ENCODE measurements at places on chromosomes 2 and 18.

DNA sequence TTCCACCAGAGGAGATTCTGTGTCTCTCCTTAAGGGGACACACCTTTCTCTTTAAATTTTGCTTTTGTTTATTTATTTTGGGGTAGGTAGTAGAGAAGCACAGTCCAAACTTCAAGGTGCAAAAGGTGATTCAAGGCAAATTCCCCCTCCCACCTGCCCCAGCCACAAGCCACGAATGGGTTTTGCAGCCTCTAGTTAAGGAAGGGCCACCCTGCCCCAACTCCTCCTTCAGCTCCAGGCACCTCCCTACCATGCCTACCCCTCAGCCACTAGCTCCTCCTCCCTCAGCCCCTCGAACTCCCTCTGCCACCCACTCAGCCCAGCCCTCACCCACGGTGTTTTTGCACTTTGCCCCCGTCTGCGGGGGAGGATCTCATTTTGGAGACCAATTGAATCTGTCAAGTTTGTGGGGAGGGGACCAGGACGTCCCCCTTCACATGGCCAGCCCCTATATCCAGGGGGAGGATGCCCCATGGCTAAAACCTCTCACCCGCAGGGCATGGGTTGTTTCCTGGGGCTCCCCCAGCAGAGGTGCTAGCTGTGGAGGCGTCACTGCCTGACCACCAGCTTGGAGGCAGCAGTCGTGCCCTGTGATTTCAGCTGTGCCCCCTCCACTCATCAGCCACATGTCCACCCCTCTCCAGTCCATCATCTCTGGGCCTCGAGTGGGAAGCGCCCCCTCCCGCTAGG lies 4.5 kb downstream of the HAAO start:
- no peak for DNase-seq

- DNase-seq: no peak
Observed at GRCh38 chr18:48751727-48752468, 198.9 kb downstream of the SMAD7 start.

DNA sequence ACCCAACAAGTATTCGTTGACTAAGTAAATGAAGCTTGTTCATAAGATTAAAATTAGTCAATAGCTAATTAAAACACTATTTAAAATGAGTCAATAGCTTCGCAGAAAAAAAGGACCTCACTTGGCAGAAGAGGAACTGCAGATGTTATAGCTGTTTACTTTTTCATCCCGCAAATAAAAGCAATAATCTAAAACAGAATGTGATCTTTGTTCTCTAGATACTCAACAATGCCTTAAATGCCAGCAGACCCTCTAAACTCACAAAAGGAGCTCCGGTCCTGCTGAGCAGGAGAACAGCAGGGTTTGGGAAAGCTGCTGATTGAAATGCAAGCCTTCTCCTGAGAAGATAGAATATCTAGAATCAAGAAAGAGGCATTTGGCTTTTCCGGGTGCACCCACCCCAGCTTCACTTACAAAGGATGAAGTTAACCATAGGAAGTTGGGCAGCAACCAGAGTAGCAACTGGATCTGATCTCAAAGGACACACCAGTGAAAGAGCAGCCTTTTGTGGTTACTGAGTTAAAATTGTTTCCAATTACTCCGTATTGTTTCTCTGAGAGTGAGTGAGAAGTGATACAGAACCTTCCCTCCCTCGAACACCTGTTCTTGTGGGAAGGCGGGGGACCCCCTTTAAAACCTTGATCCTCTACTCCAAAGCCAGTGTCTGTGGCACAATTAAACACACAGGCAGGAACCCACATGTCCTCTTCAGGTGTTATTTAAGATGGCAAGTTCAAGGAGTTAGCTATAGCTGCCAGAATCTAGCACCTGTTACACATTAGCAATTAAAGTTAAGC lies 6.8 kb downstream of the CCBE1 start:
- no peak for DNase-seq

DNA sequence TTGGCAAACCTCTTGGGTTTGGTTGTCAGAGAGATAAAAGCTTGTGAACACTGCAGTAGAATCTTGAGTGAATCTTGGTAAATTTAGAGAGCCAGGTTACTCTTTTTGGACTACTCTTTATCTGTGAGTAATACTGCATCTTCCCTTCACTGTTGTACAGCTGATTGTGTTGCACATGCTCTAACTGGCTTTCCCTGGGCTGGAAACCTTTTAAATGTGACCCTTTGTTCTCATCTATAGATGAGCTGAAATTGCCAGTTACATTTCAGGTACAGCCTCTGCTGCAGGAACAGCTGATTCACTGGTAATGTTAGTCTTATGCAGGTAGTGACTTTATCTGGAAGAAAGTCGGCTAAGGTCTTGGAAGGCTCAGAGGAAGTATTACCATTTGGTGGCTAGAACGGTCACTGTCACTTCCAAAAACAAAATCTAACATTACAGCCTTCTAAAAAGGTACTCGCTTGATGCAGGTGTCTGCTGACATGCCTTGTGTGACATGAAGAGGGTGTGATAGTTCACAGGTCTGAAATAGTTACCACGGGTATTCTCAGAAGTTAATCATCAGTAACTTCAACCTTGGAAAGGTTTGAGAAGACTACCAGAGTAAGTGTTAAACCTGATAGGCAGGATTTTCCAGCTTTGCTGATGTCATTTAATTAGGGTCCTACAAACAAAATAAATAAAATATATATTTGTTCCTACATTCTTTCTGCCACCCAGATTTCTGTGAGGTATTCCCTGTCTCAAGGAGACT lies 851.1 kb downstream of the SLC4A3 start:
- DNase-seq: no peak

DNA sequence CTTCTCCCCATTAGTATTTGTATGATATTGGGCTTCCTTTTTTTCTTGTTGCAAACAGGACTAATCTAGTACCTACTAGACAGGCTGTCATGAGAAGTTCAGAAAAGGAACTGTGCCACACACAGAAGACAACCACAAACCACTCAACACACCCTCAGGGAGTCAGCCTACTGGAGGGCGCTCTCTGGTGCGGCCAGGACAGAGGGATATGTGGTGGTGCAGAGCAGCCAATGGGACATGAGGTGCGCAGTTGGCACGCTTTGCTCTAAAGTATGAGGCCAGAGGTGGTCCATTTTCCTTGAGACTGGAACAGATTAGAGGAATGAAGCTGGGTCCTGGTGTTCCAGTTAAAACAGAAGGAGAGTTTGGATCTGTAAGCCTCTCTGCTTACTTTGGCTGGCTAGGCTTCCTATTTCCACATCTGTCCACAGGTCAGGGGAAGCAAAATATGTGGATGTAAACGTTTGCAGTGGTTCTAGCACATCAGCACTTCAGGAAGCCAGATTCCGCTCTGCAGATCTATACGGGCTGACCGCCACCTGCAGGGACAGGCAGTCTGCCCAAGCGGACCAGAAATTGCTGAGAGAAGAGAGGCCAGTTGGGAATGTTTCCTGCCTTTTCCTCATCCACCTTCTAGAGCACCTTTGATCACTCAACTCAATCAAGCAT lies 114.1 kb downstream of the GFPT1 start:
- no peak for DNase-seq

- DNase-seq: no peak
Observed at GRCh38 chr2:179612108-179612507, 249.3 kb downstream of the ZNF385B start.

DNA sequence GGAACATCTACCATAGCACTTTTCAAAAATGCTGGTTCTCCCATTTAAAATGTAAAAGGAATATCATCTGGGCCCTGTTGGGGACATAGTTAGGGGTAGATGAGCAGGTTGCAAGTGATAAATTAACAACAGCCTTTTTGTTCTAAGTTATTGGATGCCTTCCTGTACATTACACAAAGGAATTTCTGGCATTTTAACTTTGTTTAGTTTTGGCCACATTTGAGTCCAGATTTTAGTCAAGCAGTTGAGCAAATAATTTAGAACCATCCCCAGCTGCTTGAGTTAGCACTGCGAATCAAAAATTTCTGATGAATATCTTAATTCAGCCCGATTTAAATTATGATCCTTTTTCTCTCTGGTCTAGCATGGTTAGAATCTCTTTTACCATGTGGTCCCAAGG lies 124.4 kb downstream of the TTC27 start:
- DNase-seq: no peak

DNA sequence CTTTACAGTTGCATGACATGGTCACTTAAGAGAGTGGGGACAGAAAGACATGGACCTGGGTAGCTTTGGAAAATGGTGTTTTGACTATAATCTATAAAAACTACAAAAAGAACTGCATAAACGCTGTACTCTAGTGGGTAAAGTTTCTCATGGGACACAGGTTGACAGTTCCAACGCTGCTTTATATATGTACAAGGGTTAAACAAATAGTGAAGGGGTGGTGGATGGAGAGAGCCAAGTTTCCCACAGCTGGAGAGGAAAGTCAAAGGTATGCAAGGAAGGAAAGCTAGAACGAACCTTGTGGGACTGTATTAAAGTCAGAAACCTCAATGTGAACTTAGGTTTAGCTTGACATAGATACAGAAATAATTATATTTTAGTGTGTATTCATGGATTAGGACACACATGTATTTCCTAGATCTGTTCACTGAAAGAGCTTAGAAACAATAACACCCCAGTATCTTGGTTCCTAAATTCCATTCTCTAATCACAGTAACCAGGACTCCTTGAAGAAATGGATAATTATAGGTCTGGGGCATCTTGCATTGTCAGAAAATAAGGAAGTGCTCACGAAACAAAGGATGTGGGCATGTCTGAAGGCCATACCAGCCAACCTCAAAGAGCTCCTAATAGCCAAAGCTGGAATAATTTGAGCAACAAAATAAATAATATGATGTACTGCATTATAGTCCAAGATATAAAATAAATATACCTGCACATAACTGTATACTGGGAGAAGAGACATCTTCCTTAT lies 28.8 kb downstream of the TANC1 start:
- no peak for DNase-seq

GRCh38 chr2:171566753-171567152 lies 44.5 kb downstream of the CYBRD1 start:
- no peak for DNase-seq

DNA sequence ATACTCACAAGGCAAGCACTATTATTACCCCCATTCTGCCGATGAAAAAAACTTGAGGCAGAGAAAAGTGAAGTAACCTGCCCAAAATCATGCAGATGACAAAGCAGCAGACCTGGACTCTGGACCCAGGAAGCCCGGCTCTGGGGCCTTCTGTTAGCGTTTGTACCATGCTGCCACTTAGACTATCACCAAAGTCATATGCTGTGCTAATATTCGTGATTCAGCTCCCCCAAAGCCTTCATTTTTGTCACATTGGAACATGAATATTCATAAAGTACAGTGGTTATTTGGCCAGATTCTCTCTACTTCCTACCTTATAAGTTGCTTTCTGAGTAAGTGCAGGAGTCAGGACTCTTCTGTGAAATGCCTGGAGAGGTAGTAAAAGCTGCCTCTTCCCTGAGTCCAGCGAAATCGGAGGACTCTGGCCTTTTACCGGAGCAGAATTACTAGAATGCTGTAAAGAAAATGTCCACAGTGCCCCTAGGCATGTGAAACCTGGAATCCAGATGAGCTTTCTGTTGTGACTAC lies 86.7 kb downstream of the FTCDNL1 start:
- DNase-seq: no peak

DNA sequence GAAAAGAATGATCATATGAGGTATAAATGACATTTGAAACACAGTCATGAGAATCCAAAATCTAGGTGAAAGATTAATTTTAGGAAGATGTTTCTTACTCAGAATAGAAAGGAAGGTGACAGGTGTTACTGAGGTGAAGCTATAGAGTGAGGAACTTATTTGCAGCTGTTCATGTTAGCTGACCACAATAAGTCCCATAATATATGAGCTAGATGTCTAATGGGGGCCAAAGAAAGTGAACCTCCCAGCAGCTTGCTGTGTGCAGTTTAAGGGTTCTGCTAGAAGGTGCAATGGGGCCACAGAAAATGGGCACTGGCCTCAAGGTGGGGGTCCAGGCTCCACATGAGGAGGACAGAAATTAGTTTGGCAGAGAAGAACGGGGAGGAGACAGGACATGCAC lies 1374.9 kb upstream of the CRIM1 start:
- no peak for DNase-seq

DNA sequence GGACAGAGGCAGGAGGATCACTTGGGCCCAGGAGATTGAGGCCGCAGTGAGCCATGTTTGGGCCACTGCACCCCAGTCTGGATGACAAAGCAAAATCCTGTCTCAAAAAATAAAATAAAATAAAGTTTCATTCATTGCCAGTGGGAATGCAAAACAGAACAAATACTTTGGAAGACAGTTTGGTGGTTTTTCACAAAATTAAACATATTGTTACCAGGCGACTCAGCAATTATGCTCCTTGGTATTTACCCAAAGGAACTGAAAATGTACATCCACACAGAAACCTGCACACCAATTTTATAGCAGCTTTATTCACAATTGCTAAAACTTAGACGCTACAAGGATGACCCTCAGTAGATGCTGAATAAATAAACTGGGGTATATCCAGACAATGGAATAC lies 35.8 kb downstream of the FOSL2 start:
- DNase-seq: no peak

DNA sequence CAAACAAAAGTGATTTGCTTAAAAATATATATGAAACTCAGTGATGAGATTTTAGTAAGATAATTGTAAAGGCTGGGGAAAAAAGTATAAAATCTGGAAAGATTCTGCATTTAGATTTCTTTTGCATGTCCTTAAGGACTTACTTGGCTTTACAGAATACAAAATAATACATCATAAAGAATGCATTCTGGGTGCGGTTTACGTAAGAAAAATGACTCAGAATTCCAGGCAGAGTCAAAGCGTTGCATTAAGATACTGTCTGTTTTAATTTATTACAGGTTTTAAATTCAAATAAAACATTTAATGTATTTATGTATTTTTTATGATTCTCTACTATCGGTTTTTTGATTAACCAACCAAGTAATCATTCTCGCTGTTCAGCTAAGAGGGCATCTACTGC lies 178.0 kb downstream of the SH3BP4 start:
- DNase-seq: no peak

- no peak for DNase-seq
Observed at GRCh38 chr2:30371028-30371689, 75.9 kb upstream of the LCLAT1 start.

GRCh38 chr2:611519-611918 lies 65.7 kb downstream of the TMEM18 start:
- DNase-seq: no peak

GRCh38 chr2:39686456-39686855 lies 20.7 kb downstream of the TMEM178A start:
- no peak for DNase-seq

DNA sequence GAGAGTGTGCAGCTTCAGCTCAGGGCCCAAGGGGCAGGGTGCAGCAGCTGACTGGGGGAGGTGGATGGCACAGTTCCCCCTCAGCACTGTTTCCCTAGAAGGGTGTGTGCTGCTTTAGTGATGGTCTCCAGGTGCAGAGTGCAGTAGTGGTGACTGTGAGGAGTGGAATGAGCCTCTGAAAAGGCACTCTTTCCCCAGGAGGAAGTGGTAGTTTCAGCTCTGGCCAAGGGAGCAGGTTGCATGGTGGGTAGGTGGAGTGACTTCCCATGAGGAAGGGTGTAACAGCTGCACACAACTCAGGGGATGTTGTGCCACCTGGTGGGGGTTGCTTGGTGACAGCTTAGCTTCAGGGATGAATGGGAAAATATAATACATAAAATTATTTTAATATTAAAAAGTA lies 251.5 kb upstream of the NXPH2 start:
- no peak for DNase-seq

GRCh38 chr2:80527119-80527518 lies 222.6 kb upstream of the LRRTM1 start:
- DNase-seq: no peak

GRCh38 chr2:75560022-75560767 lies 544 bp downstream of the EVA1A start:
- no peak for DNase-seq

- DNase-seq: no peak
Observed at GRCh38 chr2:157355618-157356017, 30.0 kb upstream of the ERMN start.

Data from stimulated activated CD4-positive, alpha-beta T cell treated with anti-CD3 and anti-CD28 coated beads, Interleukin-1b, Interleukin-23, amount 100 ng/mL, for 24 hours (primary cell).